ENCODE measurements at places on chromosomes 3 and 15.
A peak's percentile ranks its signal among the peaks of the same experiment; 100 is the strongest.

DNA sequence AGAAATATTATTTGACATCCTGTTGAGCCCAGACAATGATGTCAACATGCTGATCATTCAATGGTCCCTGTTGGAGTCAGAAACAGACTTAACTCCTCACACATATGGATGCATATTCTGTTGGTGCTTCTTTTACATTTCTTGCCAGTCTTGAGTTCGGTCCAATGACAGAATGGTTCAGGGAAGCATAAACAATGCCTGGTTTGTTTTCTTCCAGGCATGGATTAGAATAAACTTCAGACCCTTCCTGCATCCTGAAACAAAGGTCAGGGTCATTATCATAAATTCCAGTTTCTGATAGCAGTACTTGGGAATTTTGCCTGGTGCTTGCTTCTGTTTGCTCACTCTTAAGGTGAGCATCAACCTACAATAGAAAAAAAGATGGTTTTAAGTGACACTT, 33.3 kb downstream of the BTLA start:
- DNase-seq: no peak

DNA sequence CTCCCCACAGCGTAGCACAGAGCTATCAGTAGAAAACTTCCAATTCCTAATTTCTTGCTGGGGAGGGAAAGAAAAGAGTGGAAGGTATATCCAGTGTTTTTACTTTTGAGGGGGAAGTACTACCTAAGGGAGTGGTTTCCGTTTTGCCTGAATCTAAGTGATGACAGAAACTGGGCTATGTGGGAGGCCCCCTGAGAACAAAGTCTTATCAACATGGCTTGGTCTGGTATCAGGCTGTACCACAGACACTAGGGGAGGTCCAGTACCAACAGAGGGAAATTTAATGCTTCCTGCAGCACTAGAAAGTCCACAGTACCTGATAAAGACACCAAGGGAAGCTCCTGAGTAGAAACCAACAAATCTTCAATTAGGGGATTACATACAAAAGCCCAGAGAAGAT, 199.2 kb downstream of the IL5RA start:
- no peak for DNase-seq

GRCh38 chr3:14822134-14822533, 3.4 kb downstream of the FGD5 start:
- DNase-seq: no peak

DNA sequence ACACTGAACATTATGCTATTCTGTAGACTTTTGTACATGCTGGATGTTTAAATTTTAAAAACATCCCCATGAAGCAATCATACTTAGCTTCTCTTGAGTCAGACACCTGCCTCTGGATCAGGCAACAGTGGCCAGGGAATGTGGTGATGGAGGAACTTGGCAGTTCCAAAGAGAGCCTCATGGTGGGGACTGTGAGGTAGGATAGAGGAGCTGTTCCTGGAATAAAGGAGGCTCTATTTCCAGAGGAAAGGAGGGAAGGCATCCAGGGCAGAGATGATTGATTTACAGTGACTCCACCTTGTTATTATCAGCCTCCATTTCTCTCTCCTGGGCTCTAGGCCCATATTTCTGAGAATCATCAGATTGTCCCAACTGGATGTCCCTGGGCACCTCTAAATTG, 35.0 kb upstream of the ABHD17C start:
- no peak for DNase-seq

DNA sequence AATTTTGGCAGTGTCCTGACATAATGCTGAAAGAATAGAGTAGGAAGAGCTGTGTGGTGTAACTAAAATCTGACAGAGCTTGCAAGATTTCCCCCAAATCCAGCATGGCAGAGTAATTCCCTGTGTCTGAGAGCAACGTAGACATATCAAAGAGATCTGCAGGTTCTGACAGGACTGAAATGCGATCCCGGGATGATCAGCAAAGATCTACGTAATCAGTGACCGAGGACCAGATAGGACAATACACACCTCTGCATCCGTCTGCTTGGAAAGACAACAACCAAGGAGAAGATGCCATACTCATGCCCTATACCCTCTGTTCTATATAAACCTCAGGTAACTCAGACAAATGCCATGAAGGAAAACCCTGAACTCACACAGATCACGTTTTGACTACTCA, 26.6 kb upstream of the SYNPR start:
- no peak for DNase-seq

DNA sequence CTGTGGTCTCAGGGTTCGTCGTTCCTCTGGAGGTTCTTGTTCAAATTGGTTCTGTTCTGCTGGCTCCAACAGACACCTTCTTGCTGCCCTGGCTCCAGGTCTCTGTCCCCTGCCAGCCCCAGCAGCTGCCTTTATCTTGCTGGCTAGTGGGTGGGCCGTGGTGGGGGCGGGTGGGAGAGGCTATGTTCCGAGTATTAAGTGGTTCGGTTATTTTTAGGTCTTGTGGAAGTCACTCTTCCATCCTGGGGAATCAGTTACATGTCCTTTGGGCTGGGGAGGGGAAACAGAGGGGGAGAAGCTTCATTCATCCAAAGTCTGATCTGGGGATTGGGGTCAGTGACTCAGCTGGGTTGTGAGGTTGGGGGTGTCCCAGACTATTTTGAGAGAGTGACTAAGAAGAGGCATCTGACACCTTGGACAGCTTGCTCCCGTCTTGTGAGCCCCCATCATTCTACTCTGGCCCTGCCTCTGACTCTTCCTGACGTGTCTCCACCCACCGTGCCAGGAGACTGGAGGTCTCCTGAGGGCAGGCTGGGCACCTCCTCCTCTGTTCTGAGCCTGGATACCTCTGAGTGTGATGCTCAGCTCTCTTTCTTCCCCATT, at the start of gene XIRP1:
Gene XIRP1 (minus strand): TSS at position 106 of the 603 bp plus-strand sequence. CDS start 3,150 bp downstream, outside the sequence.
- no peak for DNase-seq

- no peak for DNase-seq
Measured at GRCh38 chr3:187359798-187360486, 8.2 kb upstream of the RTP4 start.

DNA sequence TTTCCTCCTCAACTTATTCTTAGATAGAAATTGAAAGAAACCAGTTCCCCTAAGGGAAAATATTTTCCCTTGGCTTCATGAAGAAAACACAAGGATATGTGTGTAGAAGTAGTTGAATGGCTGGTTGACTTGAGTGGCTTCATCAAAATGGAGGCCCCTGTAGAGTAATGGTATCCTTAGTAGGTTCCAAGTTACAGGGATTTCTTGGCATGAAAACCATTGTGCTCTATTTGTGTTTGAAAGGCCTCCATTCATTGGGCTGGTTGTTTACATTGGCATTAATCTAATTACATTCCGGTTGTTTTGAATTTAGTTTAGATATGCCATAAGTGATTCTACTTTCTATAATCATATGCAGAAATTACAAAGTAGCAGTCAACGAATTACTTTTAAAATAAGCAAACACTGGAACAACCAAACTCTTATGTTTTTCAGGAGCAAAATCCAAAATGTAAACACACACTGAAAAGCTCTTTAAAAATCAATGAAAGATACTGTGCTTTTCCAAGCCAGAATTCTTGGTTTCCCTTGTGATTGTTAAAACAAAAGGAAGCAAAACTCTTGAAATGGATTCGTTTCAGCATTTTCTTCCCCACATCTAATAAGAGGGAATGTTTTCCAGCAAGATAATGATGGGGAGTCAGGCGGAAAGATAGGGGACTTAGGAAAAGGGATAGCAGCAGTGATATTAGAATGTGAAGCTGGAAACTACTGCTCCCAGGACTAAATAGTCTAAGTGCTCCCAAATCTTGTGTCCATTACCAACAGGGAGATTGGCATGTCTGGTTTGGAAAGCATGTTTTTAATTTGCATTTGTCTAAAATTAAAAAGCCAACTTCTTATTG, 77.0 kb downstream of the EPHA3 start:
- DNase-seq: no peak

DNA sequence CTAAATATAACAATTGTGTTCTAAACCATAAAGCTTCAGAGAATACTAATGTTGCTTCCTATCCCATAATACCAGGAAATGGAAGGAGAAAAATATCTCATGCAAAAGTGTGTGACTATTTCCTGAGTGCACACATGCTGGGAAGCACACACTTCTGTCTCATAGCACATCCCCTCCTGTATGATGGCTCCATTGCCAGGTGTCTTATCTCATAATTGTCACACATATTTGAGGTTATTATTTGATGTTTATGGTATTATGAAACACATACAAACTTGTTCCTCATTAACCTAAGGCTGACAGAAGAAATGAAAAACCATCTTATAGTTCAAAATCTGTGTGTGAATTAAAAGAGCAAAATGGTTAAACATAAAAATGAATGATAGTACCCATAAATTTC, 65.4 kb downstream of the SERP1 start:
- DNase-seq: no peak

DNA sequence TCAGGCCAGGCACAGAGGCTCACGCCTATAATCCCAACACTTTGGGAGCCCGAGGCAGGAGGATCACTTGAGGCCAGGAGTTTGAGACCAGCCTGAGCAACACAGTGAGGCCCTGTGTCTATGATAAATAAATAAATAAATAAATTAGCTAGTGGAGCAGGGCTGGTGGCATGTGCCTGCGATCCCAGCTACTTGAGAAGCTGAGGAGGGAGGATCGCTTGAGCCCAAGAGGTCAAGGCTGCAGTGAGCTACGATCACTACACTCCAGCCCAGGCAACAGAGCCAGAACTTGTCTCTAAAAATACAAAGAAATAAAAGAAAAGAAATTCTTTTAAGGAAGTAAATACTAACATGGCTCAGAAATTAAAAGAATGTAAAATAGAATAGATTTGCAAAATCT, 91.8 kb downstream of the LIPC start:
- DNase-seq: no peak

- no peak for DNase-seq
Measured at GRCh38 chr15:65412556-65412955, 10.2 kb downstream of the IGDCC4 start.

GRCh38 chr3:101310978-101311375, 9.4 kb downstream of the IMPG2 start:
- no peak for DNase-seq

DNA sequence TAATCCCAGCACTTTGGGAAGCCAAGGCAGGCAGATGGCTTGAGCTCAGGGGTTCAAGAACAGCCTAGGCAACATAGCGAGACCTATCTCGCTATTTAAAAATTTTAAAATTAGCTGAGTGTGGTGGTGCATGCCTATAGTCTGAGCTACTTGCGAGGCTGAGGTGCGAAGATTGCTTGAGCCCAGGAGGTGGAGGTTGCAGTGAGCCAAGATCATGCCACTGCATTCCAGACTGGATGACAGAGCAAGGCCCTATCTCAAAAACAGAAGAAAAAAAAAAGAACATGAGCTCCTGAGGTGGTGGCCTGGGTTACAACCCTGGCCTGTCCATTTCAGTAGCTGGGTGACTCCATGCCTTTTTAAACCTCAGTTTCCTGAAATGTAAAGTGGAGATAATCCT, 7.2 kb downstream of the DNASE1L3 start:
- DNase-seq: no peak

DNA sequence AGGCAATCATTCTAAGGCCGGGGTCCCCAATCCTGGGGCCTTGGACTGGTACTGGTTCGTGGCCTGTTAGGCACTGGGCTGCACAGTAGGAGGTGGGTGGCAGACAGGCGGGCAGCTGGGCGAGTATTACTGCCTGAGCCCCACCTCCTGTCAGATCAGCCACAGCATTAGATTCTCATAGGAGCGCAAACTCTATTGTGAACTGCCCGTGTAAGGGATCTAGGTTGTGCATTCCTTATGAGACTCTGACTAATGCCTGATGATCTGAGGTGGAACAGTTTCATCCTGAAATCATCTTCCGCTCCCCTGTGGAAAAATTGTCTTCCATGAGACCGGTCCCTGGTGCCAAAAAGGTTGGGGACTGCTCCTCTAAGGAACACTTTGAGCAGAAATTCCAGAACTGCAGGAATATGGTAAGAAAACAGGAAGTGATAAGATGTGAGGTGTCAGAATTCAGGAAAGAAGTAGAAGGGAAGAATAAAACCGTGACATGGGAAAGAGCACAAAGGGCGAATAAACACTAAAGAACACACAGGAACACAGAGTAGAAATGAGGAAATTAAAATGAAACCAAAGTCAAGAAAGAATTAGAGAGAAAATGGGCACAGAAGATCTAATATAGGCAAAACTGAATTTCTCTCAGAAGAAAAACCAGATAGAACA, 57.6 kb downstream of the PDCD6IP start:
- DNase-seq: no peak

- no peak for DNase-seq
Measured at GRCh38 chr15:35720019-35720418, 174.1 kb upstream of the DPH6 start.

GRCh38 chr3:172524611-172525010, 1.4 kb upstream of the TNFSF10 start:
- no peak for DNase-seq

DNA sequence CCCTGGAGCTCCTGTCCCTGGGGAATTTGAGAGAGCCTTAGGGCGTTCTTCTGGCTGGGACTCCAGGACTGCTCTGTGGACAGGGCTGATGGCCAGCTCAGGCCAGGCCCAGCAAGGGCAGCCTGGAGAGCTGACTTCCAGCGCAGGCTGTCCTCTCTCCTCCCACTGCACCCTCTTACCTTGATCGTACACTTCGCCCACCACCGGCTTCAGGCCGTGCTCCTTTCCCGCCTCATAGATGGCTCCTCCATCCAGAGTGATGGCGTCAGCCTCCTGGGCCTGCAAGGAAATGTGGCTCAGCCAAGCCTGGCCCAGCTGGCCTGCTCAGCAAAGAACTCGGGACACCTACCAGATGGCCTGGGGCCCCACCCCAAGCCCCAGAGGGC, 3.1 kb downstream of the MELTF start:
- no peak for DNase-seq

GRCh38 chr3:24521420-24522145, 26.9 kb upstream of the THRB start:
- peak; percentile 16 for DNase-seq

GRCh38 chr15:61364871-61365270, 135.8 kb upstream of the RORA start:
- DNase-seq: no peak

GRCh38 chr3:156217674-156218352, 97.4 kb downstream of the KCNAB1 start:
- DNase-seq: no peak

DNA sequence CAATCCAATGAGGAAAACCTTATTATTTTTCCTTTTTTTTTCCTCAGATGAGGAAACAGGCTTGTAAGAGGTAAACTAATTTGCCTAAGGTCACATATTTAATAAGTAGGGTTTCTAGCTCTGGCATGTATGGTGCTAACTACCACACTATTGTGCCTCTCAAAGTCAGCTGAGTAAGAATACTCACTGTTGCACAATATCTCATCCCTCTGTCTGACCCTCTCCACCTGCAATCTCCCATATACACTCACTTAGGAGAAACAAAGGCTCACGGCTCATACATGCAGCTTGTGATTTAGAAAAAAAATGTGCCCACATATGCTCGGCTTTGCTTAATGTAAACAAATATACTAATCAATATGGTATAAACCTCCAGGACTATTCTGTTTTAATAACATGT, 10.4 kb upstream of the ARIH1 start:
- no peak for DNase-seq

- DNase-seq: no peak
Measured at GRCh38 chr15:43376017-43376705, 5.3 kb downstream of the TUBGCP4 start.

DNA sequence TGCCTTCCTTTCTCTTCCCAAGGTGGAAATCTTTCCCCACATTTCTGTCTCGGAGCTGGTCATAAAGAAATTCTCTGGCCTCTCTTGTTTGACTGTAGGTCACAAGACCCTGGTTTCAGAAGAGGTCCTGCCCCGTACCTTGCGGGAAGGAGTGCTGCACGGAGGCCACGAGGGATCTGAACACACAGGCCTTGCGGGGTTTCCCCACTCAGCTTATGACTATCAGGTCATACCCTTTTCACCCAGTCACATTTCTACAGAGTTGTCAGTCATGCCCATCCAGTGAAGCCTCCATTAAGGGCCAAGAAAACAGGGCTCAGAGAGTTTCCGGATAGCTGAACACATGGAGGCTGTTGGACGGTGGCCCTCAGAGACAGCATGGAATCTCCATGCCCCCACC, 54.7 kb upstream of the ATP13A3 start:
- no peak for DNase-seq
